CD4-positive, alpha-beta T cell treated with Interleukin-6 at 100 ng/mL for 8 hours (primary cell): ENCODE measurements at places on chromosomes 2 and 18.

- no peak for DNase-seq
These were observed 40.4 kb upstream of the RBM44 start for GRCh38 chr2:237758185-237758584.

DNA sequence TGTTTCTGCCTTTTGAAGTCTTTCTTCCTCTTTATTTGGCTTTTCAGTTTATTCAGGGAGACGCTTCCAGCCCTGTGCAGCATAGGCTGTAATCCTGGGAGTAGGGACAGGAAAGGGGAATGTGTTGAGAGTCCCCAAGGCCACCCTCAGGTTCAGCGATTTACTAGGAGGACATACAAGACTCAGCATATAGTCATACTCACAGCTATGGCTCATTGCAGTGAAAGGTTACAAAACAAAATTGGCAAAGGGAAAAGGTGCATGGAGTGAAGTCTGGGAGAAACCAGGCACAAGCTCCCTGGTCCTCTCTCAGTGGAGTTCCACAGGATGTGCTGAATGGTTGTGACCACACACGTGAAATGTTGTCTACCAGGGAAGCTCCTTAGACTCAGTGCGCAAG lies 49.6 kb upstream of the ZNF638 start:
- DNase-seq, result no peak

DNA sequence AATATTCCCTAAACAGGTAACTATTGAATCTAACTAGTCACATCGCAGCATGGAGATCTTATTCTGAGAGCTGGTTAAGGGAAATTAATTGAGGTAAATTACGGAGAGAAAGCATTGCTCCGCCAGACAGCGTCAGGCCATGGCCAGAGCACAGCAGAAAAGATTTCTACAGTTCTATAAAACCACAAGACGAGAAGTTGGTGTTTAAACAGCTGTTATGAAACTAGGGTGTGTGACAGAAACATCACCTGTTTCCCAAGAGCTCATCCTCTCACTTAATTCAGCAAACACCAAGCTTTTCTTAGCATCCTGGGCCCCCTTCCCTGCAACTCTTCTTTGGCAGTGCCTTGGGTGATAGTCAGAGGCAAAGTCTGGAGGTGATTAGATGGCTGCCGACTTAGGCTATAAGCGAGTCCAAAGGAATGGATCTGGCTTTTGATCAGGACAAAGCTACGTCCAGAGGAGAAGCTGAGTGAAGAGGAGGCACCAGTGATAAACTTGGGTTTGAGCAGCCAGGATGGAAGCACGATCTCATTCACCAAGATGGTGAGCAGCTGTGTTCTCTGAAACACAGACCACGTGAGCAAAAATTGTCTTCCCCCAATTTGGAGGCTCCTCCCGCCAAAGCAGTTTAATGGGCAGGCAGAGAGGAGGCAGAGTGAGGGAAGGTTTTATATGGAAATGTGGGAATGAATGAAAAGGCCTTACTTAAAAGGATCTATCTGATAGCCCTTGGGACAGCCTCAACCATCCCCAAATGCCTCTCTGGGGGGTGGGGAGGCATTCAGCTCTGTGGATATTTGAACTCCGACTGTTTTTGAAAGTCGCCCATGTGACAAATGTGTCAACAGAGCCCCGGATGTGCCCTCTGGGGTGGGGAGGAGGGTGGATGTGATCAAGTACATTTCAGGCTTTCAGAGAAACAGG lies 57.8 kb downstream of the PKDCC start:
- peak; percentile 89 for DNase-seq

GRCh38 chr2:209368914-209369313 lies 54.9 kb upstream of the MAP2 start:
- DNase-seq, result no peak

- no peak for DNase-seq
These were observed 115.0 kb downstream of the ZBTB7C start for GRCh38 chr18:48293954-48294898.

- DNase-seq, result no peak
These were observed 88.1 kb upstream of the SLC8A1 start for GRCh38 chr2:40540026-40540425.

GRCh38 chr2:166764702-166765101 lies 123.6 kb upstream of the XIRP2 start:
- no peak for DNase-seq

- DNase-seq, result no peak
These were observed at the start of gene DOK6 for GRCh38 chr18:69400253-69400975. Gene DOK6 (plus strand): TSS chr18:69400888.

- no peak for DNase-seq
These were observed 769.9 kb upstream of the FSHR start for GRCh38 chr2:49924044-49924817.

GRCh38 chr2:121476684-121477083 lies 54.0 kb upstream of the RNU4ATAC start:
- DNase-seq, result no peak

DNA sequence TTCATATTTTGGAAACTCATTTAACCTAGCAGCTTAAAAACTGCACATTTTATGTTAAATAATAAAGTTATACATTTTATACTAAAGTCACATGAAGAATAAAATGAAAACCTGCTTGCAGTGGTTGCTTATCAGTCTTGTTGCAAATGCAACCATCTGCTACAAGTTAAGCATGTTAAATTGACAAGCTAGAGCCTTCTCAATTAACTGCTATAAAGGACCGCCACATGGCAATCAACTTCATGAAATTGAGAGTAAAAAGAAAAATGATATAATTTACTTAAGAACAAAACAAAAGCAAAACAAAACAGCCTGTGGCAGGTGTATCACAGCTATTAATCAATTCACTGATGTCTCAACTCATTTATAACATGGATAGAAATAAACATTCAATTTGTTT lies 78.7 kb downstream of the RTTN start:
- no peak for DNase-seq

DNA sequence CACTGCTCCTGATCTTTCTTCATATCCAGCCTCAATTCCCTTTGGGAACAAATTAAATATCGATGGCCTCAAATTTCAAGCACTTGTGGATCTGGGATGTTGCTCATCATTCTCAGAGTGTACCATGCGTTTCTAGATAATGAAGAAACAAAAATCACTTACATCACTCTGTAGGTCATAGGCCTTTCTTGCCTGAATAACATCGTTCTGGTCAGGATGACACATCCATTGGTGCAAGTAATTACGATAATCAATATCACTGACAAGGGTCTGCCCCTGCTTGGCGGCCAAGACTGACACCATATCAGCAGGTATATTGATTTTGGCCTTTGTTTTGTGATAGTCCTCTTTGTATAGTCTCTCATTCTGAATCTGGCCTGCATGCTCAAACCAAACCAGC lies 157.3 kb downstream of the RIF1 start:
- DNase-seq, result no peak

- no peak for DNase-seq
These were observed 112.8 kb downstream of the ZNF521 start for GRCh38 chr18:25239151-25239550.

GRCh38 chr18:42114310-42114943 lies 159.4 kb downstream of the PIK3C3 start:
- peak; percentile 40 for DNase-seq

DNA sequence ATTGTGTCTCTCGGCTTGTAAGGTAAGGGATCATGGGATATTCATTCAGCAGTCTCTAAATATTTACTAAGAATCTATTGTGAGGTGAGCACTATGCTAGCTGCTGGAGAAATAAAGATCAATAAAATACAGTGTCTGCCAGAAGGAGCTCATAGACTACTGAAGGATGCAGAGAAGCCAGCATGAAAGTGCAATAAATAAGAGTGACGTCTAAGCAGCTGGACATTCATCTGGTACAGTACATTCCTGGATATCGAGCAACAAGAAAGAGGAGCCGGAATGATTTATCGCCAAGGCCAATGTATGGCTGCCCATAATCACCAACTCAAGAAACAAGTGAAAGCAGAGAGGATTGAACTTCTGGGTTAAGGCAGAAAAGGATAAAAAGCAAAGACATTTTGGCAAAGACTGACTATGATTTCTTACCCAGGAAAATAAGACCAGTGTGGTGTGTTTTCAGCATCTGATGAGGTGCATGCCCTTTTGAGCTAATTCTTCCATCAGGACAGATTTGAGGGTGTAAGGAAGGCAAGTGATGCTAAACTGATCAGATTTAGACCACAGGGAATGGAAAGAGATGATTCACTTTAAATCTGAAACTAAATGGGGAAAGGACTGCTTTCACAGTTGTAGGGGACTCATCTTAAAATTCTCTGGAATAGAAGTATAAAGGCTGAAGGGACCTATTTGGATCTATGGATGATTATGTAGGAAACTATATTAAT lies 18.7 kb upstream of the LMAN1 start:
- DNase-seq, result no peak

- no peak for DNase-seq
These were observed 7.6 kb downstream of the OSR1 start for GRCh38 chr2:19350678-19351401.

GRCh38 chr2:117085256-117085655 lies 729.2 kb upstream of the DDX18 start:
- no peak for DNase-seq

- DNase-seq, result no peak
These were observed 174.9 kb downstream of the RAB3GAP1 start for GRCh38 chr2:135226961-135227360.

DNA sequence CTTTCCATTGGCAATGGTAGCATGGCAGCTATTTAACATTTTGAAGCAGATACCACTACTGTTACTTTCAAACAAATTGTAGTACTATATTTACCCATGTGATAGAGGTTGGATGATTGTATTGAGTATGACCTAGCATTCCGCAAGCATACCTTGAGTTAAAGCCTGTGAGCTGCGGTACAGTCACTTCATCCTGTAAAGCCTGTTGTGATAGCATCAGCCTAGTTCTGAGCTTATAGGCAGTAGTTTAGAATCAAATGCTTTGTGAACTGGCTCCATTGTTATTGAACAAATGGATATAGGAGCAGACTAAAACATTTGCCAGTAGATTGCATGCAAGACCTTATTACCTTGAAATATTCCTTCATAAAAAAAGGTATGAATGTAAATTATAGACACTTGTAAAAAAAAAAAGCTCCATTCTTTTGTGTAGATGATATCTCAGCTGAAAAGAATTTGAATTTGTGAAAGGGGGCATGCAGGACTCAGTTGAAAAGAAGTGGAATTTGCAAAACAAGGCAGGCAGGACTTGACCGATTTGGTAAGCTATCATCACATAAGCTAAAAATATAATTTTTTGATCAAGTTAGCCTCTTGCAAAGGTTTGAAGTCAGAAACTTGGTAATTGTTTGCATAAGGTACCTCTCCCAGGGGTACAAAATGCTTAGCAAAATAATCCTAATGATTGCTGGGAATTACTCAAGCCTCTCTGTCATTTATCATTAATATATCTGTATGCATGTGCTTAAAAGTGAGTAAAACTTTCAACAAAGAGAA lies 138.5 kb upstream of the ITGA4 start:
- no peak for DNase-seq

DNA sequence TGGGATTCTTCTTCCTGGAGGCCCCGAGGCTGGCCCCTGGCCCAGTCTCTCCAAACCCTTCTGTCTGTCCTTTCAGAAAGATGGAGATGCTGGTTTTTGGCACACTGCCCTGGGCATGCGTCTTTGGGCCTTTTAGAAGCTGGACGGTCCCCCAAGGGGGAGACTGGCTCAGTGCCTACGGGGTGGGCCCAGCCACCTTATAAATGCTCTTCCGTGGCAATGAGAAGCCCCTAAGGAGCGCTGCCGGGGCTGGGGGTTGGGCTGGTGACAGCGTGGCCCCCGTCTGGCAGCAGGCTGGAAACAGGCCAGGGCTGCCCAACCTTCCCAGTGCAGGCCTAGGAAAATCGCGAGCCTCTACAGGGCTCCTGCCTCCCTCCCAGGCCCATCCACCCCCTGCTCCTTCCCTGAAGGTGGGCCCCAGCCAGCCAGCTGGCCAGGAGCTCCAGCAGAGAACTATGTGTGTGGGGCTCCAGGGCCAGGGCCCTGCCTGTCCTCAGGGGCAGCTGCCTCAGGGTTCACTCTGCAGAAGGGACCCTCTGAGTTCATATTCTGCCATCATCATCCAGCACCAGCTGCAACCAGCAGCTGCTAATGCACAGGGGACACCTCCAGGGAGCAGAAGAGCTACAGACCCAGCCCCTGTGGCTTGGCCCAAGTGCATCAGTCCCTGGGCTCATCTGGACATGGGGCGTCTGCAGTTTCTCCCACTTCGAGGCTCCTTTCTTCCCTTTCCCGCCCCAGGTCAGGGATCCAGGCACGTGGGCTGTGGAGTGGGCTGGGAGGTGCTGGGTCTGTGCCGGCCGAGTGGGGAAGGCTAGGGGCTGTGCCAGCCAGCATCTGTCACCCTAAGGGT lies 107.6 kb upstream of the OTOS start:
- no peak for DNase-seq

GRCh38 chr2:44109166-44109565 lies 59.5 kb upstream of the PPM1B start:
- no peak for DNase-seq
